Adipocyte (in vitro differentiated cells): ENCODE measurements at places on chromosomes 6 and 20.
A peak's percentile ranks its signal among the peaks of the same experiment; 100 is the strongest.

DNA sequence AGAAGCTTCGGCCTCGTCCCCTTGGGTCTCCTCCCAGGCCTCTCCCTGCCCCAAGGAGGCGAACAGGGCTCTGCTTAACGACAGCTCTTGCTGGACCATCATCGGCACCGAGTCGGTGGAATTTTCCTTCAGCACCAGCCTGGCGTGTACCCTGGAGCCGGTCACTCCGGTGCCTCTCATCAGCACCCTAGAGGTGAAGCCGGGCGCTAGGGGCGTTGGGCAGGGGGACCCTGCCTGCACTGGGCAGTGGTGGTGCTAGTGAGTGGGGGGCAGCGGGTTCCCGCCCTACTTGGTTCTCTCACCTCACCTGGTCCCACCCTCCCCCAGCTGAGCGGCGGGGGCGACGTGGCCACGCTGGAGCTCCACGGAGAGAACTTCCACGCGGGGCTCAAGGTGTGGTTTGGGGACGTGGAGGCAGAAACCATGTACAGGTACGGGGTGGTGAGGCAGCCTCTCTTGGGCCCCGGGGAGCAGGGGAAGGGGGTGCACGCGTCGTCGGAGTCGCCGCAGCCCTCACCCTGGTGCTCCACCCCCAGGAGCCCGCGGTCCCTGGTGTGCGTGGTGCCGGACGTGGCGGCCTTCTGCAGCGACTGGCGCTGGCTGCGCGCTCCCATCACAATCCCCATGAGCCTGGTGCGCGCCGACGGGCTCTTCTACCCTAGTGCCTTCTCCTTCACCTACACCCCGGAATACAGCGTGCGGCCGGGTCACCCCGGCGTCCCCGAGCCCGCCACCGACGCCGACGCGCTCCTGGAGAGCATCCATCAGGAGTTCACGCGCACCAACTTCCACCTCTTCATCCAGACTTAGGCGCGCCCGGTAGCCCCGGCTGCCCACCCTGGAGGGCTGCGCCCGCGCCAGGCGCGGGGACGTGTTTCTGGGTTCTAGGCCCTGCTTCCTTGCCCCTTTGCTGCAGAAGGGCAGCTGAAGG is 8.3 kb upstream of the MATN4 start:
- no peak for DNase-seq

- DNase-seq = no peak
These were observed 38.9 kb downstream of the DLL1 start for GRCh38 chr6:170251776-170252571.

- no peak for DNase-seq
These were observed 18.7 kb downstream of the DEK start for GRCh38 chr6:18245642-18246041.

DNA sequence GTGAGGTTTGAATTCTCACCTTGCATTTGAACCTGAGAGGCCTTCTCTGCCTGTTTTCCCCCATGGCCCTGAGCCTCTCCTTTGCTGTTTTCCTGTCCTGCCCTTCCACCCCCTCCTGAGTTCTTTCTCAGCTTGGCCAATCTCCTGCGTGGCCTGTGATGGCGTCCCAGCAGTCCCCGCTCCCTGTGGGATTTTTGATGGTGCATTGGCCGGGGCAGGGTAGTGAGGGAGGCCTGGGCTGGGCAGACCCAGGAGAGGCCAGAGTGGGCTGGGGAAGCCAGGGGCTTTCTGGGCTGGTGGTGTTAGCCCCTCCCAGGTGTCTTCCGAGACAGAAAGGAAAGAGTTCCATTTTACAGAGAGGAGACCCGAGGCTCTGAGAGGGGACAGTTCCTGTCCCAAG is 6.3 kb downstream of the CEBPB start:
- no peak for DNase-seq

DNA sequence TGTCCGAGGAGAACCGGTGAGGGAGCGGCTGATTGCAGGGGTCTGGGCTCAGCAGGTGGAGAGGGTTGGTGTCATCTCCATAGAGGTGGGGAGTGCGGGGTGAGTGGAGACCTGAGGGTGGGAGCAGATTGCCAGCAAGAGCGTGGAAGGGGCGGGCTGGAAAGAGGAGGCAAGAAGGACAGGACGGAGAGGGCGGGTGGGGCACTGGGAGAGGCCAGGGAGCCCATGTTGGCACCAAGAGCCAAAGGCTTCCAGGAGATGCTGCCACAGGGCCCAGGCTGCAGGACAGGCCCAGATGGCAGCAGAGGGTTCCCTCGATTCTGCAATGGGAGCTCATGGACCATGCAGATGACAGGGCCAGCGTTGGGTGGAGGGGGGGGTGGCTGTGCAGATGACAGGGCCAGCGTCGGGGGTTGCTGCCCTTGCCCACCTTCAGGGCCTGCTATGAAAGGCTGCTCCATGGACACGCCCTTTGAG is 105.4 kb downstream of the TMEM242 start:
- no peak for DNase-seq

- DNase-seq = no peak
These were observed 14.5 kb downstream of the NOL7 start for GRCh38 chr6:13629459-13630116.

DNA sequence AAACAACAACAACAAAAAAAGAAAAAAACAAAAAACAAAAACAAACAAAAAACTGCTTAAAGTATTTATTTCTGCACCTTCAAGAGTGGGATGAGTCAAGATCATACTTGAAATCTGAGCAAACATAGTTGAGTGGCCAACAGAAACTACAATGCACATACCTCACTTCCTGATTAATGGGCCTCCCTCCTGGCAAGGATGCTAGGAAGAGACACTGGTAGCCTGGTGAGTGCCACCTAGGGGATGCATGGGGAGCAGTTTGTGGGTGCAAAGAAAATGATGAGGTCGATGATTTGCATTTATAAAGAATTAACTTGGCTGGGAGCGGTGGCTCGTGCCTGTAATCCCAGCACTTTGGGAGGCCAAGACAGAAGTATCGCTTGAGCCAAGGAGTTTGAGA is 808.1 kb downstream of the MAFB start:
- no peak for DNase-seq

- no peak for DNase-seq
These were observed 58.2 kb downstream of the PIGU start for GRCh38 chr20:34618676-34619075.

GRCh38 chr20:33291830-33292355 is 8.9 kb downstream of the BPIFB1 start:
- DNase-seq = peak; percentile 30
